D341Med (cell line): ENCODE measurements at places on chromosomes 6 and 20.
A peak's percentile ranks its signal among the peaks of the same experiment; 100 is the strongest.

DNA sequence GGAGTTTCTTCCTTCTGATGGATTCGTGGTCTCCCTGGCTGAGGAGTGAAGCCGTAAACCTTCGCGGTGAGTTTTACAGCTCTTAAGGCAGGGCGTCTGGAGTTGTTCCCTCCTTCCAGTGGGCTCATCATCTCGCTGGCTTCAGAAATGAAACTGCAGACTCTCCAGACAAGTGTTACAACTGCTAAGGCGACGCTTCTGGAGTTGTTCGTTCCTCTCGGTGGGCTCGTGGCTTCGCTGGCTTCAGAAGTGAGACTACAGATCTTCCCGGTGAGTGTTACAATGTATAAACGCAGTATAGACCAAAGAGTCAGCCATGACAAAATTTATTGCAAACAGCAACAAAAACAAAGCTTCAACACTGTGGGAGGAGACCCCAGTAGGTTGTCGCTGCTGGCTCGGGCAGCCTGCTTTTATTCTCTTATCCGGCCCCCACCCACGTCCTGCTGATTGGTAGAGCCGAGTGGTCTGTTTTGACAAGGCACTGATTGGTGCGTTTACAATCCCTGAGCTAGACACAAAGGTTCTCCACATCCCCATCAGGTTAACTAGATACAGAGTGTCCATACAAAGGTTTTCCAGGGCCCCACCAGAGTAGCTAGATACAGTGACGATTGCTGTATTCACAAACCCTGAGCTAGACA lies 113.2 kb downstream of the GPX5 start:
- DNase-seq: no peak

GRCh38 chr6:84652356-84653026 lies 111.9 kb downstream of the TBX18 start:
- no peak for DNase-seq

- no peak for DNase-seq
Measured at GRCh38 chr20:24165301-24166122, 176.9 kb upstream of the GGTLC1 start.

- DNase-seq: no peak
Measured at GRCh38 chr6:110125361-110125760, 54.1 kb downstream of the WASF1 start.

- no peak for DNase-seq
Measured at GRCh38 chr6:80304014-80304413, 197.5 kb downstream of the BCKDHB start.

GRCh38 chr6:34970957-34971356 lies 81.9 kb downstream of the ANKS1A start:
- DNase-seq: no peak

DNA sequence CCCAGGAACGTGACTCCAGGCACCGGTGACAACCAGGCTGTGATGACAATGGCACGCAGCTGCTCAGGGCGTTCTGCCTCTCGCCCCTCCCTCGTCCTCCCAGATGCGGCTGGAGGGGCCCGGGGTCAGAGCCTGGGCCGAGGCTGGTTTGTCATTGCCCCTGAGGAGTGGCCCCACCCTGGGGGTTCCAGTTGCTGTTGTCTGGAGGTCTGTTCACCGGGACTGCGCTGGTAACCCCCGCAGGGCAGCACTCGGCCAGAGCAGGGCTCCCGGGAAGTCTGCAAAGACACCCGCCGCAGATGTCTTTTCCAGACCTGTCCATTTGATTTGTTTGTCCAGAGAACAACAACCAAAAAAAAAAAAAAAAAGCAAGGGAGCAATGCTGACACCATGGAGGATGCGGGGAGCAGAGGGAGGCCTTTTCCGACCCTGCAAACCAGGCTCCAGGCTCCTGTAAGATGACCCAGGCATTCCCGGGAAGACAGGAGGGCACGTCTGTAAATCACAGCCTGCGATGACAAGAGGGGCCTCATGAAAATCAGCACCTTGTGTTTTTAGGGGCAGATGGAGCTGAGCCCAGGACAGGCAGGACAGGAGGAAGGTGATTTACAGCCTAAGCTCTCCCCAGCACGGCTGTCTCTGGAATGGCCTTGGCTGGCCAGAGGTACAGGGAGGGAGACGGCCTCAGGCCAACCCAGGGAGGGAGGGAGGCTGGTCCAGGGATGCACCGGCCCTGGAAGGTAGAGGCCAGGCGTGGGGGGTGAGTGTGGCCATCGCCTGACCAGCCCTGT lies 189.3 kb downstream of the ERMARD start:
- no peak for DNase-seq

- no peak for DNase-seq
Measured at GRCh38 chr20:23165307-23165750, 79.2 kb upstream of the CD93 start.

GRCh38 chr20:19463597-19463996 lies 251.2 kb downstream of the SLC24A3 start:
- no peak for DNase-seq

GRCh38 chr6:49409951-49410542 lies 53.0 kb downstream of the MMUT start:
- DNase-seq: peak; percentile 68

DNA sequence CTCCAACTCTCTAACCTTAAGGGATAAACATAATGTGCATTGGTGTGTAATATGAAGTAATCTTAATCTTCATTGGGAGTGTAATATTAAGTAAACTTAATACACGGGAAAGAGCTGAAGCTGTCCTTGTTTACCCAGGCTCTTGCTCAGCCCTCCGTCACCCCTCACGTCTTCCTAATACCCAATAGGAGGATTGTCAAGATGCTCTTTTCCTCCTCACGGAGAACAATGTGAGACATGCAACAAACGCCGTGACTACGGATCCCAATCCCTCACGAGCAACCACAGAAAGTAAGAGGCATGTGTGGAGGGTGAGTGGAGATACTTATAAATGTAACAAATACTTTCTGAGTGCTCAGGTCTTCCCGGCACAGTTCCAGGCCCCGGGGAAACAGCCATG lies 11.0 kb downstream of the KIF16B start:
- DNase-seq: no peak

- no peak for DNase-seq
Measured at GRCh38 chr6:111573131-111573883, 32.4 kb downstream of the TRAF3IP2 start.

GRCh38 chr6:137743493-137743892 lies 123.6 kb upstream of the TNFAIP3 start:
- DNase-seq: no peak
